ENCODE measurements at places on chromosomes 5 and 9.

GRCh38 chr5:81245871-81246235 is 12.7 kb downstream of the CKMT2 start:
- DNase-seq, result no peak

GRCh38 chr5:79955941-79956670 is 35.0 kb downstream of the MTX3 start:
- no peak for DNase-seq

DNA sequence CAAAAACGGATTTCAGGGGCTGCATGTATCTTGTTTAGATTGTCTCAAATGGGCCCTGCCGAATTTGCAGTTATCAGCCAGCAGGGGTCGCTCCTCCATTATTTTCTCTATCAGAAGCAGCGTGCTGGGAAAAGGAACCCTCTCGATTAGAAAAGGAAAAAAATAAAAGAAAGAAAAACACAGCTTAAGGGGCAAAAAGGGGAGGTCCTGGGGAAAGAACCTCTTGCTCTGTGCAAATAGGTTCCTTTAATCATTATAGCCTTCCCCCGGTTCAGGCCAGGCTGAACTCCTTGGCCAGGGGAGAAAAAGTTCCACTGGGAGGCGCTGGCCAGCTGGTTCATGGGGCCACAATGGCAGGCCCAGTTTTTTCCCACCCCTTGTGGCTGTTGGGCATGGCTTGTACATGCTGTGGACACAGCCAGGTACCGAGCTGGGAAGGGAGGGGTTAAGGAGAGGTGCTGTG is 25.0 kb upstream of the CAPSL start:
- DNase-seq, result no peak

- no peak for DNase-seq
Observed at GRCh38 chr9:113823421-113823820, 52.7 kb upstream of the ZNF618 start.

DNA sequence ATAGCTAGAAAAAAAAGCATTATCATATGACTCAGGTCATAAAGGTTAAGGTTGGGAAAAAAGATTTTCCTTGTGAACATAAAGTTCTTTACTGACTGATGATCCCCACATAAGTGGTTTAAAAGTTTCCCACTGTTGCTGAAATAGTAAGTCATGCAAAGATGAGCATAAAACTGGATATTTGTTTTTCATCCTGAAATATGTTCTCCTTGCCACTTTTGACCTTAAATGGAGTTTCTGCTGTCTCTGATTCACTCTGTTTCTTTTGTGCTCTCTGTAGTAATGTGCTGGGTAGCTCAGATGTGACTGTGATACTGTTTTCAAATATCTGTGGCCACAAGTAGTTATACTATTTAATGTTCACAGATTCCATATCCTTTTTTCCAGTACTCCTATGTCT is 162.5 kb upstream of the GAS1 start:
- DNase-seq, result no peak

GRCh38 chr5:139634541-139634940 is 13.6 kb upstream of the CXXC5 start:
- DNase-seq, result no peak

DNA sequence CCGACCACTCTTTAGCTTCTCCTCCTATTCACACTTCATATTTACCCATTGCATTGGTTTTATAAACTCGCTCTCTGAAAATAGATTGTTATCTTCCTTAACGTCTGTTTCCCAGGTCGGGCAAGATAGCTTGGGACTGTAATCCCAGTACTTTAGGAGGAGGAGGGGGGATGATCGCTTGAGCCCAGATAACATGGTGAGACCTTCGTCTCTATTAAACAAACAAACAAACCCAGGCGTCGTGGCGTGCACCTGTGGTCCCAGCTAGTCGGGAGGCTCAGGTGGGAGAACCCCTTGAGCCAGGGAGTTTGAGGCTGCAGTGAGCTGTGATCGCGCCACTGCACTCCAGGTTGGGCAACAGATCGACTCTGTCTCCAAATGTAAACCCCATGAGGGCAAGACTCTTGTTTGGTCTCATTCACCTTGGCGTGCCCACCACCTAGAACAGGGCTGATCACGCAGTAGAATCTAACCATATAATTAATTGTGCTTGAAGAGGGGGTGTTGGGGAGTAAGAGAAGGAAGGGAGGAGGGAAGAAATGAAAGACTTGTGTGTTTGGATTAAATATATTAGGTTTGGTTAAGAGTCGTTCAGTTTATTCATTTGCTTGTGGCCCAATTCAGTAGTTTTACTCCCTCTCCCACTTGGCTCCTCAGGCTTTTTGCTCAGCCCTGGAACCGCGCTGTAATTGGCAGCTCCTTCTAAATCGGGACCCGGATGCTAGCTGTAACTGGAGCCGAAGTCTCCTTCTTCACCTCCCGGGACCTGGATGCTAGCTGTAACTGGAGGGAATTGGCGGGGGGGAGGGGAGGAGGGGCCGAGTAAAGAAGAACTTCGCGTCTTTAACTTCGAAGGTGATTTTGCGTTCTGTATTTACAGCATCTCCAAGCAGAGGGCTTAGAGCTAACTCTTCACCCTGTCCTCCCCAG is 24.9 kb downstream of the CDKN2A start:
- DNase-seq, result no peak

- DNase-seq, result no peak
Observed at GRCh38 chr5:90940227-90940995, 381.8 kb downstream of the ADGRV1 start.

DNA sequence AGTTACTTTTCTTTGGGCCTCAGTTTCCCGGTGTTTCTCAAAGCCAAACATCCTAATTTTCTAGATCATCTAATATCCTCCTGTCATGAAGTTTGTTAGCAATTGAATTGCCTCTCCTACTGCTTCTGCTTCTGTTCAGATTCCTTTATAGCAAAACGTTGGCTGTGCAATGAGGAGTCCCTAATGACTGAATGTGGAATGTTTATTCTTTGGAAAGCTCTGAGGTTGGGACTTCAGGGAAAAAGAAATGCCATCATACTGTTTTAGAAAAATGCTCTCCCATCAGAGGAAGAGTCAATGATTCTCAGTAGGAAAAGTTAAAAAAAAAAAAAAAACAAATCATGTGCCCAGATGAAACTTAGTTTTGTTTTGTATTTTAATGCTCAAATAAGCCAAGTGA is 268.7 kb upstream of the PAPPA start:
- no peak for DNase-seq

All from activated CD4-positive, alpha-beta T cell treated with anti-CD3 and anti-CD28 coated beads, Interleukin-2, amount 50 U/mL, for 4 hours (primary cell).